ENCODE measurements at places on chromosomes 12 and 14.

GRCh38 chr12:21330682-21331253, 3.9 kb downstream of the SLCO1A2 start:
- DNase-seq = no peak

GRCh38 chr12:50677858-50678257, 86.0 kb upstream of the ATF1 start:
- DNase-seq = no peak

DNA sequence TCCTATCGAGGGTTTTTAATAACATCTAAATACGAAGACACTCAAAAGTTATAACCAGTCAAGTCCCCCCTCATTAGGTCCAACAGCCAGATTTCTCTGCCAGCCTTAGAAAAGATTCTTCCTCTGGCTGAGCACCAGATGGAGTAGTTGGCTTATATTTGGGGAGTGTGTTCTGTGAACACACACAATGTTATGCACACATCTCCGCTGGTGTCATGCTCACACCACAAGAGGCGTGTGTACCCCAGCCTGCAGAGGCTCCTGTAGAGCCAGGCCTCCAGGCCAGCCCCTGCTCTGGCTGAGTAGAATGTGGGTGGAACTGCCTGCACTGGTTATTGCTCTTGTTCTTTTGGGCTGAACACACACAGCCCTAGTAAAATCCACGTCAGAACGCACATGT, 64.0 kb downstream of the PIWIL1 start:
- DNase-seq = no peak

DNA sequence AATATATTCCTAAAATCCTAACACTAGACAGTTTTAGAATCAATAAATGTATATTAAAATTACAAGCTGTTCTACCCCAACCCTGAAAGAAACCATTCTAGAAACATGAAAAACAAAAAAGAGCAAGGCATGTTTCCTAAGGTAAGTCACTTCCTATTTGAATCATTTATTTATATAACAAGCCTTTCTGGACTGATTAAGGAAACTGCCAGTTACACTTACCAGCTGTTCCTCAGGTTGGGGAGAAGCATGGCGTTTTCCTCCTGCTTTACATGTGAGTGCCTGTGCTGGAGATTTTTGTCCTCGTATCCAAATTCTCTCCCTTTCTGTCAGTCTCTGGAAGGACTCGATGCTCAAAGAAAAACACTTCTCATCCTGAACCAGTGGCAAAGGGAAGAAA, 183.3 kb downstream of the EFCAB11 start:
- no peak for DNase-seq

DNA sequence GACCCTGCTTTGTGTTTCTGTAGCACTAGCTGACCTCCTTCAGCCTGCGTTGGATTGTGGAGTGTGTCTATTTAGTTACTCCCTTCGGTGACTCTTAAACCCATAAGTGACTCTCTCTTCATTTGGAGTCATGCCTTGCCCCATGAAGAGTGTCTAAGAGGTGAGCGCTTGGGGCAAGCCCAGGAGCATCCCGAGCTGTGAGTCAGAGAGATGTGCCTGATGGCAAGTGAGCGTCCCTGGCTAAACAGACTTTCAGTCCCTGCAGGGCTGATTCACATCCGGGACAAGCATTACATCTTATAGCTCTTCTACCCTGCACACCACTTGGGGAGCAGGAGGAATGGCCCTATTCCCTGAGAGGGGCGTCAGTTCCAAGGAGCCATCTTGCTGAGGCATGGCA, 24.3 kb upstream of the ATF1 start:
- no peak for DNase-seq

DNA sequence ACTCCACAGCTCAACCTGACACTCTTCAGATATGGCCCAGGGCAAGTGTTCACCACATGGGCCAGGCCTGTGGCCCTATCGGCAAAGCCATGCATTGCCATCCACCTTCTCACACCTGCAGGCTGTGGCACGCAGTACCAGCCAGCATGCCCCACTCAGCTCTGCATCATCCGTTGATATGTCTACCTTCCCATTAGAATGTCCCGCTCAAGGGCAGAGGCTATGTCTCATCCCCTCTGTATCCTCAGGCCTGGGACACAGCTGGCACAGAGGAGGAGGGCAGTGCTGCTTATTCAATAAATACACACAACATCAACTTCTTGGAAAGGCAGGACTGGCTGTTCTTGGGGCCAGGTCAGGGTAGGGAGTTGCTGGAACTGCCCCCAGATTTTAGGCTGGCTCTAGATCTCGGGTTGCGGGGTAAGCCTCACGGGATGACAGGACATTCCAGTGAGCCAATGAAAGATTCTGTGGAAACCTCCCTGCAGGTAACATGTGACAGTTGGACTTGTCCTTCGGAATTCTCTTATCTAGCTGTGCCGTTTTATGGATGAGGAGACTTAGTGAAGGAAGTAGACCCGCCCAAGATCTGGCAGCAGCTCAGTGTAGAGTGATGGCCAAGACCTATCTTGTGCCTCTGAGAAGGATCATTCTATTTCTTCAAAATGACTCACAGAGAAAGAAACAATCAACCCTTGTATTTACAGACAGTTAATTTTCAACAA, 25.6 kb downstream of the SYNE3 start:
- DNase-seq = no peak

- DNase-seq = no peak
Measured at GRCh38 chr12:4026517-4026916, 153.3 kb upstream of the PARP11 start.

GRCh38 chr12:52906191-52906601, 1.3 kb upstream of the KRT8 start:
- no peak for DNase-seq

- no peak for DNase-seq
Measured at GRCh38 chr14:24071144-24071697, at the start of gene CPNE6. Gene CPNE6 (plus strand): TSS chr14:24071562. CDS start chr14:24072937, 1,375 bp downstream.

DNA sequence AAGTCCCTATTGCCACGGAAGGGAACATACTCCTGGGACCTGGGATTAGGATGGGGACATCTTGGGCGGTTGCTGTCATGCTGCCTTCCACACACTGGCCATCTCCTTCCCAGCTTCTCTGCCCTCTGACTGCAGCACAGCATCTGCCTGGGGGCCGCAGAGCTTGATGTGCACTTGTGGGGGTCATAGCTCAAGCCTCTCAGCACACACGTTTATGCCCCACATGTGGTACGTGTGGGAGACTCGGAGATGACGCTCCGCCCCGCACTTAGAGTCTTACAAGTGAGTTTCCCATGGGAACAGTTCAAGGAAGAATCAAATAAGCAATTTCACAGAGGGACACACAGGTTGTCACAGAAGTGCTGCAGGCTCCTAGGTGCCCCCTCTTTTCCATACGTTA, 8.6 kb downstream of the ACADS start:
- no peak for DNase-seq

- no peak for DNase-seq
Measured at GRCh38 chr12:111981987-111982386, 31.0 kb downstream of the TMEM116 start.

- no peak for DNase-seq
Measured at GRCh38 chr14:50001151-50001998, 108.5 kb downstream of the ARF6 start.

DNA sequence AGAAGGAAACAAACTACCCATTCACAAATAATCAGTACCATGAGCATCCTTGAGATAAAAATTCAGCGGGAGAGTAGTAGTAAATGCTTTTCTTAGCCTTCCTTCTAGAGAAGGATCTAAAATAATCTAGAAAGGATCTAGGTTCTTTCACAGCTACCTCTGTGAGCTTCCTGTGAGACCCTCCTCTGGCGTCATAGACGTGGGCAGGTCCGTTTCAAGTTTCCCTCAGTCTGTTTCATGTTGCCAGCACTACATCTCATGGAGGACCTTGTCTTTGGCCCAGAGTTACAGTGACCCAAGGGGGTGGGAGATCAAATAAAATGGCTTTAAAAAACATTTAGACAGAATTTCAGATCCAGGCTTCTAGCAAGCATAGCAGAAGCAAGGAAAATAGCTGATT, 13.6 kb downstream of the DAAM1 start:
- no peak for DNase-seq

GRCh38 chr12:22698576-22698975, 73.6 kb downstream of the ETNK1 start:
- no peak for DNase-seq

GRCh38 chr12:123097561-123098084, 53.3 kb downstream of the PITPNM2 start:
- DNase-seq = no peak

DNA sequence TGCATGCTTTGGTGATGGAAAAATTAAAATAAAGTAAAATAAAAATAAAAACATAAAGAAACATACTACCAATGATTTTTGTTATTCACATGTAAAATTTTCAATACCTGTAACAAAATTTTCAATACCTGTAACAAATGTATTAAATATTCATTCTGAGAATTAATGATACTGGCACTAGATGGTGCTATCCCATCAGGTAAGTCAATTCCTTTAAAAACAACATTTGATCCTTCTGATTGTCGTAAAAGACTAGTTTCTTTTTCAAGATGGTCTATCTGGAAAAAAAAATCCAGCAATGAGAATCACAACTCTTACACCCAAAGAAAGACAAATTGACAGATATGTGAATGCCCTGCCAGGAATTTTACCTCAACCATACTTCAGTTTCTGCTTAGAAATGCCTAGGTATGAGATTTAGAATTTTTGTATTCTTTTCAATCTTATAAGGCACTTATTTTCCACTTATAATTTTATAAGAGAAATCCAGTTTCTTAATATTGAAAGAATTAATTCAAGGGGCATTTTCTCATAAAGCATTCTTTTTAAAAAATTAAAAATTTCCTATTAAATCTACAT, 30.7 kb downstream of the CEP290 start:
- DNase-seq = peak; percentile 32

DNA sequence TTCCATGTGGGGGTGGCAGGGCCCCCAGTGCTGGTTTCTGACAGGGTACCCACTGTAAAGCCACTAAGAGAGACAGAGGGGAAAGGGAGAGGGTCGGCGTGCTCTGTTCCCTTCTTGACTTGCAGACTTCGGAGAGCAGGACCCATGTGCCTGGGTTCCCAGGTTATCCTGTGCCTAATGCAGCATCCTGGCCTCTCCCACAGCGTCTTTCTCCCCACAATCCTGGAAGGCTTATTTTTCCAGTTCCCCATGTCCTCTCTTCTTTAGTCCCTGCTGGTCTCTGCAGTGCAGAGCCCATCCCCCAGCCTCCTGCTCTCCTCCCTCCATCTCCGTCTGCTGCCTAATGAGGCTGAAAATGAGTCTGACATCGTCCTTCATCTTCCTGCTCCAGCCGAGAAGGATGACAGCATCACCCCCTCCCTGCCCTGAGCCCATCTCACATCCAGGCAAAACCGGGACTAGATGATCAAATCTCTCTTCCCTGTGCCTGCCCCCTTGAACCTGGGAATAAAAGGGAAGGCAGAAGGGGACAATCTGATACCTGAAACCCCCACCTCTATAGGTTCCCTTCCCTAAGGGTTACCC, 15.1 kb downstream of the CALCOCO1 start:
- no peak for DNase-seq

GRCh38 chr14:102665621-102666020, 73.2 kb downstream of the RCOR1 start:
- DNase-seq = no peak

DNA sequence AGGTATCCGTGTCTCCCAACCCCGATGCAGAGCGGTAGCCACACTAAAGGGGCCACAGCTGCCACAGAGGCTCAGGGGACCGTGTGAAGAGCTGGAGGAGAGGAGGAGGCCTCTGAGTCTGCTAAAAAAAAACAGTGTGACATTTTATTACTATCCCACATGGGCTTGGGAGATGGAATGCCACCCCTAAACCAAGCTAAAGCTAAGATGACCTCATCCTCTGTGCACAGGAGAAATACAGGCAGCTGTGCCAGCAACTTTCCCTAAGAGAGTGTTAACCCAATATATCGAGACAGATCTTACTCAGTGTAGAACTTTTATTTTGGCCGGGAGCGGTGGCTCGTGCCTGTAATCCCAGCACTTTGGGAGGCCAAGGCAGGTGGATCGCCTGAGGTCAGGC, 18.0 kb downstream of the BCL2L14 start:
- no peak for DNase-seq

DNA sequence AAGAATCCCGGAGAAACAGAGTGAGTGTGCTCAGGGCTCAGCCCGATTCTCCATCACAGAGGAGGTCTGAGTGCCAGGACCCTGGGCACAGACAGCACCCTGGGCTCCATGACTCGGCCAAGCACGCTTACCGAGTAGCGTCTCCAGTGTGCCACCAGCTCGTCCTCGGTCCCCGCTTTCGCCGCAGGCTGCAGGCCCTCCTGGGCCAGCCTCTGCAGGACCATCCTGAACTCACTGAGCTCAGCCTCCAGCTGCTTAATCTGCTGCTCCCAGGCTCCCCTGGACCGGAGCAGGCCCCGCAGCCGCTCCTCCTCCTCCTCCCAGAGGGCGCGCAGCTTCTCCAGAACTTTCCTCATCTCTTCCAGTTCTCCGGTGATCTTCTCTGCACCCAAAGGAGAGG, 61.2 kb downstream of the SYNE3 start:
- no peak for DNase-seq

- DNase-seq = no peak
Measured at GRCh38 chr14:99626041-99626648, 18.8 kb upstream of the HHIPL1 start.

- DNase-seq = peak; percentile 29
Measured at GRCh38 chr14:21106498-21107282, 5.8 kb downstream of the TMEM253 start.

DNA sequence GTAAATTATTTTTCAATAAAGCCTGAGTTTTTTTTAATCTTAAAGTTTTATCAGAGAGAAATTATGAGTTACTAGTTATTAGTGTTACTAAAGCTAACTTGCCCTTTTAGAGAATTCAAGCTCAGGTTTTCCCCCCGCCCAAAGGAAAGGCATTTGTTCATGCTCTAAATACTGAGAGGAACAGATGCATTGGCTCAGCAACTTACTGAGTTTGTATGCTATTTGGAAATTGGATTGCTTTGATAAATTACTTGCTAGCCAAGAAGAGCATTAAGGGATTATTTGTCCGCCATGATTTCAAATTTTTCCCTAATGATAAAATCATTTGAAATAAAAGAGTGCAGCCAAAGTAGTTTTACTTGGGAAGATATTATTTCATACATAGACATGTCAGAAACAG, 149.4 kb downstream of the METTL25 start:
- no peak for DNase-seq

DNA sequence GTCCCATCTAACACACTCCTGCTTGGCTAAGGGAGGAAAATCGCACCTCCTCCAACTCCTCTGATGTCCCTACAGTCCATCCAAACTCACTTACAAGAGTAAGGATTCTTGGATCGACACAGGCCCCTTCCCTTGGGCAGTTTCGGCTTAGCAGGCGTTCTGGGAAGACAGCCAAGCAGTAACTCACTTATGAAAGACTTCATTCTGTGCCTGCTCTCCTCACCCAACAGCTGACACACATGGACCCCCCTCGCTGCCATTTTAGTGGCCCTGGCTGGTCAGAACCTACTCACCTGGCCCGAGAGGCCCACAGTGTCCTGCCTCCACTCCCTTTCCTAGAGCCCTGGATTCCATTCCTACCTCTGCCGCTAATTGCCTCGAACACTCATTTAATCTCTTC, 52.3 kb upstream of the BCL2L14 start:
- DNase-seq = no peak

GRCh38 chr14:105256292-105256960, 8.1 kb downstream of the BTBD6 start:
- DNase-seq = no peak
